Bladder microvascular endothelial cell (primary cell): ENCODE measurements at places on chromosomes 12 and 14. TPM values are rescaled to one million over a fixed set of nuclear protein-coding genes. Genes with fewer than 3 reads are reported as not detected.

MFAP5 gene
- total RNA-seq: 0.13 and 0.32 TPM in 2 replicates

TRPV4 gene
- total RNA-seq: 0.49 and 1.9 TPM in 2 replicates

GNG2 gene
- total RNA-seq: 1.5 and 4.0 TPM in 2 replicates

SLC39A2 gene
- not detected in 2 replicates for total RNA-seq

CHGA gene
- 0.16 and 1.0 TPM in 2 replicates for total RNA-seq

SOCS4 gene
- total RNA-seq: 11.3 and 25.0 TPM in 2 replicates

SERPINA3 gene
- total RNA-seq: 0.16 and 0.19 TPM in 2 replicates

IGF1 gene
- 0.57 and 0.65 TPM in 2 replicates for total RNA-seq

PFDN5 gene
- total RNA-seq: 379 and 467 TPM in 2 replicates
